Osteoblast (primary cell): ENCODE measurements at places on chromosomes 3 and 15. TPM values are rescaled to one million over a fixed set of nuclear protein-coding genes. Genes with fewer than 3 reads are reported as not detected.

GRCh38 chr3:55719006-55719405, 231.9 kb upstream of the WNT5A start:
- H3K27me3 ChIP-seq: peaks cover under 1% of the 10 kb centered on the region
- no peak for DNase-seq
- peak overlapping the region; percentile 52 for H3K27ac ChIP-seq
- peaks cover 20% of the 10 kb centered on the region for H3K4me1 ChIP-seq
- no peaks in the 10 kb centered on the region for H3K36me3 ChIP-seq

GRCh38 chr15:40098489-40099261, 10.0 kb downstream of the BMF start:
- no peaks in the 10 kb centered on the region for H3K27me3 ChIP-seq
- no peaks in the 10 kb centered on the region for H3K36me3 ChIP-seq
- H3K4me3 ChIP-seq: peak overlapping the region; percentile 45
- H3K4me1 ChIP-seq: peaks cover 41% of the 10 kb centered on the region
- DNase-seq: peak; percentile 99

DNA sequence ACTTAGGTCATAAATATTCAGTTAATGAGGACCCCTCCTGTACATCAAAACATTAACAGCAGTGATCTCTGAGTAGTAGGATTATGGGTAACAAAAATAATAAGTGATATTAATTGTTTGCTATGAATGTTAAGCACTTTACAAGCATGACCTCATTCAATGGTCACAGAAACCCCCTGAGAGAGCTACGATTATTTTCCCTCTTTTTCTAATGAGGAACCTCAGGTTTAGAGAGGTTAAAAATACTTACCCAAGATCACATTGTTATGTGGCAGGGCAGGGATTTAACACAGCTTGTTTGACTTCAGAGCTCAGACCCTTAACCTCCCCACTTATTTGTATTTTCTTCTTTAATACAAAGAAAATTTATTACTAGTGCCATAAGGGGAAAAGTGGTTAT, 228.2 kb downstream of the TBL1XR1 start:
- DNase-seq: no peak
- H3K36me3 ChIP-seq: no peaks in the 10 kb centered on the region
- H3K27ac ChIP-seq: no peak overlapping the region
- no peak overlapping the region for H3K4me3 ChIP-seq

ALDH1A2 gene
- 0.88 and 1.1 TPM in 2 replicates for total RNA-seq

DNA sequence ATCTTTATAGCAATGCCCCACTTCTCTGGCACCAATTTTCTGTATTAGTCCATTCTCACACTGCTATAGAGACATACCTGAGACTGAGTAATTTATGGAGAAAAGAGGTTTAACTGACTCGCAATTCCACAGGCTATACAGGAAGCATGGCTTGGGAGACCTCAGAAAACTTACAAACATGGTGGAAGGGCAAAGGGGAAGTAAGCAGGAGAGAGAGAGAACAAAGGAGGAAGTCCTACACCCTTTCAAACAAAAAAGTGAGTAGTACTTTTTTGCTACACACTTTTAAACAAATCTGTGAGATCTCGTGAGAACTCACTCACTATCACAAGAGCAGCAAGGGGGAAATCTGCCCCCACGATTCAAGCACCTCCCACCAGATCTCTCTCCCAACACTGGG, 67.8 kb upstream of the ZBED2 start:
- H3K27ac ChIP-seq: no peak overlapping the region
- DNase-seq: no peak
- peaks cover 12% of the 10 kb centered on the region for H3K27me3 ChIP-seq
- H3K4me1 ChIP-seq: peaks cover 10% of the 10 kb centered on the region
- H3K36me3 ChIP-seq: no peaks in the 10 kb centered on the region
- H3K4me3 ChIP-seq: no peak overlapping the region
